ENCODE measurements at places on chromosomes 5 and 9.

DNA sequence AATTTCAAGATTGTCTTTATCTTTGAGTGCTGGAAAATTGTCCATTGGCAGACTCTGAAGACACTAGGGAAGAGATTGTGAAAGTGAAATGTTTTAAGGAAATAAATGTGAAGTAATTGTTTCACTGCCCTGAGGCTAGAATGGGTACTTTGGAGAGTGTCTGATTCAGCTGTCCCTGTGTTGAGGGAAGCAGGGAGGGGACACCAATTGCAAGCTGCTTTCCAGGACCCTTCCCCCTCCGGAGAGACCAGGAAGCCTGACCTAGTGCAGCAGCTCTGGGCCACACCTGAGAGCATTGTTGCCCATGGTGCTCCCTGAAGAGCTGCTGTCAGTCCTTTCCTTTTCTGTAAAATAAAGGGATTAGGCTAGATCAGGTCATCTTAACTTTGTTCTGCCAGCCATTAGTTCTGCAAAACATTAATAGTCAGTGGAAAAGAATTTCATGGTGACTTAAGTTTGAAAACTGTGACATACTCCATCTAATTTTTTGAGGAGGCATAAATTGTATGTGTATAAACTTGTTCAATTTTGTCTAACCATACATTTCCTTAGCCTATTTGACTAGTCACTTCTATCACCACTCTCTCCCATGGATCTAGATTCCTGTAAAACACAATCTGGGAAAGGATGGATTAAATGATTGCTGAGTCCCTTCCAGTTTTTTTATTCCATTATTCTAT lies 18.8 kb downstream of the MAP1B start:
- DNase-seq, result no peak

DNA sequence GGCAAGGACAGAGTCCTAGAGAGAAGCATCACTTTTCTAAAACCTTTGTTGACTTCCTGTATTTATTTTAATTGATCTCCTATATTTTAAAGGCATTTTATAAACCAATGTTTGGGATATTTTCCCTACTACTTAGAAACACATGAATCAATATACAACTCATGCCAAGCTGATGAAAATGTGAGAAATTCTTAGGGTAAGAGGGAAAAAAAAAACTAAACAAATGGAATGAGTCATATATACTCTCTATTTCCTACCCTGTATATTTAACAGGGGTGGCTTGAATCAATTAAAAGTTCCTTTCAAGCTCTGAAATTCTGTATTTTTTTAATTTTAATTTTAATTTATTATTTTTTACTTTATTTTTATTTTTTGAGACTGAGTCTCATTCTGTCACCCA lies 19.6 kb downstream of the BAAT start:
- DNase-seq, result peak; percentile 27

DNA sequence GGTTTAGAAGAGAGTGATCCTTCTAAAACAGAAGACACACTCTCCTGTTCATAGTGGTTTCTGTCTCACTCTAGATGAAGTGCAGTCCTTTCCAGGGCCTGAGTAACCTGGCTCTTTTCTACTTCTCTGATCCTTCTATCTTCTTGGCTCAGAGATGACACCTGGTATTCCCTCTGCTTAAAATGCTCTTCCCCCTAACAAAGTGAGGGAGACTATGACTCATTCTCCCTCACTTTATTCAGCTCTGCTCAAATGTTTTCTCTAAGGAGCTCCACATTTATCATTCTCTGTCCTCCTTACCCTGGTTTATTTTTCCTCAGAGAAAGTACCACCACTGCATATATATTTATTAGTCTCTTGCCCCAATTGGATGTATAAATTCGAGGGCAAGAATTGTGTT lies 24.6 kb downstream of the TUT7 start:
- DNase-seq, result no peak

DNA sequence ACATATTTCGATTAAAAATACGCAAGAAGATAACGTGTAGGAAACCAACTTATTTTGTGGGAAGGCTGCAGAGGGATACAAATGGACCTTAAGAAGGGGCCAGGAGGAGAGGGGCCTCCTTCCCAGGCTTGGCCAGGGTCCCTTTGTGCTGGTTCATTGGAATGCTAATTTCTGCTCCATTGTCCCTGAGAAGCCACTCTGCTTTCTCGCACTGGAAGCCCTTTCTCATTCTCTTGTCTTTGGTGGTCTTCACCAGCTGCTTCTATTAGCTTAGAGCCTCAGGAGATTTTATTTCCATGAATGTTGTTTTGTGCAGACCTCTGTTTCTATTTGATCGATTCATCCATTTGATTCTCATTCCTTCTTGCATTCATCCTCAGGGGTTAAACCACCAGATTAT lies 325.4 kb downstream of the TMEM38B start:
- DNase-seq, result no peak

- peak; percentile 36 for DNase-seq
Observed at GRCh38 chr9:84374516-84374915, 34.0 kb upstream of the SLC28A3 start.

DNA sequence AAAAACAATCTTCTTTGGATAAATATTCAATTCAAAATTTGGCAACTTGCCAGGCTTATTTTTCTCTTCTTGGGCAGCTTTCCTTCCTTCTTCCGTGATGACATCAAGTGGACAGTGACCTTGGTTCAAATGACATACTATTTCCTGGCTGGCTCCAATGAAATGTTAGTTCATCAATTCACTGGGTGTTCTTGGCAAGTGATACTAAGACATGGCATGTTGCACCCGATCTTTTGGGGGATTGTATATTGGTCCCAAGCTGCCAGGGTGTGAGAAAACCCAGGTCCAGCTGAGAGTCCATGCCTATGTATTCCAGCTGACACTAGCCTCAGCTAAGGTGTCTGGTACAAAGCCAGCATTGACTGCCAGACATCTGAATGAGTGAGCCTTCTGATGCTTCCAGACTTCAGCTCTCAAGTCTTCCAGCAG lies 252.9 kb downstream of the MAT2B start:
- no peak for DNase-seq

GRCh38 chr5:134577022-134577795 lies 51.7 kb downstream of the JADE2 start:
- DNase-seq, result no peak

DNA sequence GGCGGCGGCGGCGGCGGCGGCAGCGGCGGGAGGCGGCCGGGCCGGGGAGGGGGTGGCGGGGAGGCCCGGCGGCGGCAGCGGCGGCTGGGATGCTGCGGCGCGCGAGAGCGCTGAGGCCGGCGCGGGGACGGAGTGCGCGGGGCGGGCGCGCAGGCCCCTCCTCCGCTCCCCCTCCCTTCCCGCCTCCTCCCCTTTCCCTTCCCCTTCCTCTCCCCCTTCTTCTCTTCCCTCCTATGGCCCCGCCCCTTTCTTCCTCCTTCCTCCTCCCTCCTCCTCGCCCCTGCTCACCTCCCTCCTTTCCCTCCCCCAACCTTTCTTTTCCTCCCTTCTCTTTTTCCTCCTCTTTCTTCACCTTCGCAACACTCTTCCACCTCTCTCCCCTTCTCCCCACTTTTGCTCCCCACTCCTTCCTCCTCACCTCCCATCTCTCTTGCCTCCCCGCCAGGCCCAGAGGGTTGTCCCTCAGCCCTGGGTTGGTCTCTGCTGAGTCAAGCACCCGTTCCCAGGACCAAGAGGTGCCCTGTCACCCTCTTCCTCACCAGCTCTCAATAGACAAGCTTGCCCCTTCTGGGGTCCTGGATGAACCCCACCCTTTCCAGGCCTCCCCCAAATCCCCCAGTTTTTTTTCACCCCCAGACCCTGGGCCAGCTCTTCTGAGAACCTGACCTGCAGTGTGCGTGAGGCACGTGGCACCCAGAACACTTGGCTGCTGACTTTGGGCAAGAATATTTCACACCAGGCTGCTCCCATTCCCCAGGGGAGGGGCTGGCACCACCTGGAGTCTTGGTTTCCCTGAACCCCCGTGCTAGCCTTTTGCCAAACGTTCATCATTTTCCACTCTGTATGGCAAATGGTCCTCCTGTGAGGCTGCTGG lies at the start of gene SEMA4D:
Gene SEMA4D (minus strand): TSS at position 136 of the 874 bp plus-strand sequence. CDS start 92,657 bp downstream, outside the sequence.
- DNase-seq, result peak; percentile 83

DNA sequence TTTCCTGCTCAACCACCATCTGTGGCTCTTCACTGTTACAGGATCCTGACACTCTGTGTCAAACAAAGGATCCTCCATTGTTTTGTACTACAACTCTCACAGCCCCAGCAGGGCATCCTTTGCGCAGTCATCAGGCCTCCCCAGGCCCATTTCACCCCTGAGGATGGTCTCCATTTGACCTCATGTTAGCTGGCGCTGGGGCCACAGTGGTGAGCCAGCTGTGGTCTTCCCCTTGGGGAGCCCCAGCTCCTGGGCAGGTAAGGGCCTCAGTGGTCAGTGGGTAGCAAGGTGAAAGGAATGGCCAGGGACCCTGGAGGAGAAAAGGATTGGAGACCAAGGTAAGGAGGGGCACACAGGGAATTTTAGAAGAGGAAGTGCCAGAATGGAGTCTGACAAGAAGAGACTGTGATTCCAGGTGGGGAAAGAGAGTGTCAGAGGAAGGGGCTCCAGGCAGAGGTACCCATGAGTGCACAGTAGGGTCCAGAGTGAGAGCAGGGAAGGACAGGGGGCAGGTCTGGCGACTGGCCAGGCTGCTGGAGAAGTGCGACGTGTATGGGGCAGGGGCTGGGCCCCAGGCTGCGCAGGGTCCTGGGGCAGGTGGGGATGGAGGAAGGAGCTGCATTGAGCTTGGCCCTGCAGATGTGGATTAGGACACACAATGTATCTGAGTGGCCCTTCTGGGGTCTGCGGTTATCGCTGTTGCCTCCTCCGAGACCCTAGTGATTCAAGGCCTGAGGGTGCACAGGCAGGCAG lies 109.9 kb downstream of the PHF2 start:
- DNase-seq, result no peak

GRCh38 chr5:132655821-132656773 lies 1.9 kb upstream of the IL13 start:
- no peak for DNase-seq

DNA sequence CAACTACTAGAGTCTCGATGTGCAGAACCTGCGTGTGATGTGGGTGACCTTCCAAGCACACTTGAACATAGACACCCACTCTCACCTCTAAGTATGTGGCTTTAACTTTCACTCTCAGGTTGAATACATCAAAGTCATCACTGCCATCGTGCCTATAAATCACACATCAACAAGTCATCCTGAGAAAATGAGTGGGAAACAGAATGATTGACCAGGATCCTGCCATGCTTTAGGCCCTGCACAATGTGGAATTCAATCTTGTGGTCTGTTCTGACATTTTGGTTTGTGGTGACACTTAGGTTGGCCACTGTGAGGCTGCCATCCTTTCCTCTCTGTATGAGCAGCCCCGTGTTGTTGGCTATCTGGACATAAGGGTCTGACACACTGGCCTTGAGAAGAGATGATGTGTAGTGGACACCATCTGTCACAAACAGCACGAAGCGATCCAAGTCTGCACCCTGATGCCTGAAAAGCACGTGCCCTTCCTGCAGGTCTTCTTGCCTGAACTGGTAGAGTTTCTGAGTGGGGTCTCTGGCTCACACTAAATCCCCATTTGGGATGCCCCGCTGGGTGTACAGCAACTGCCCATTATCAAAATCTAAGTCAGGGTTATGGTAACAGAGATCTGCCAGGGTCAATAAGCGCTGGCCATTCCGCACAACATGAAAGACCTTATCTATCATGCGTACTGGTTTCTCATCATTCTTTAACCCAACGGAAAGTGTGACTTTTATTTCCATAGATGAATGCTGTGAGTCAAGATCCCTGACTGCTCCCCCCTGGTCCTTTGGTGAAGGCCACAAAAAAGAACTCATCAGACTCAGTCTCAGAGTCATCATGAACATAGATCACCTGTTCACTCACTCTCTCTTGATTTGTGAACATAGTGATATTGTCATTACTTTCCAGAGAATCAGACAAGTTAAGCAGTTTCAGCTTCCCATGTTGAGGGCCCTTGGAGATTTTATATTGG lies 116.6 kb downstream of the ESM1 start:
- DNase-seq, result no peak

DNA sequence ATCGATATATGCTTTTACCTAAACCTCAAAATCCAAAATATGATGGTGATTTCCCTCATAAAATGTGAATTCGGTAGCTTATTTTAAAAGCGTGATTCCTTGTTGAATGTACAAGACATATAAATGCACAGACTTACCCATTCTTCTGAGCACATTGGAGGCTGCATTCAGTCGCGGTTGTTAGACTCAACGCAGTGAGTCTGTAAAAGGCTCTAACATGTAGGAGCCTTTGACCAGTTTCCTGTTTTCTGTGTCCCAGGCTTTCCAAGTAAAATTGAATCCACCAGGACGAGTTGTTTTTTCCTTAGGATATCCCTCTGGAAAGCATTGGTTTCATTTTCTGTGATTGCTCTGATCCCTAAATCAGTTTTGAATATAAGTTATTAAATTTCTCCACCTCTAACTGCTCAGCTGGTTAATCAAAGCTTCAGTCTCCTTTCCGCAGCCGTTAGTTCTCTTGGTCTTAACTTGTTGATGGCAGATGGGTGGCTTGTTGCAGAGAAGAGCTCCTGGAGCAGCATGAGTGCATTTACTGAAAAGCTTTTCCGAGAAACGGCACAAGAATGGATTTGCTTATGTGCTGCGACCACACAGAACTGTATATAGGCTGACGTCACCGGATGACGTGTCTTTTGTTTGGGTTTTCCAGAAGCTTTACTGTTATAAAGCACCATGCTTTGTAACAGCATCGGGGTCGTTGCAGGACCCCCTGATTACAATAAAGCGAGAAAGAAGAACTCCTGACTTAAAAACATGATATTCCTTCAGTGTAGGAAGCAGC lies at the start of gene LRRTM2:
Gene LRRTM2 (minus strand): TSS at position 565 of the 781 bp plus-strand sequence. CDS start 424 bp downstream, at position 141.
- DNase-seq, result no peak

DNA sequence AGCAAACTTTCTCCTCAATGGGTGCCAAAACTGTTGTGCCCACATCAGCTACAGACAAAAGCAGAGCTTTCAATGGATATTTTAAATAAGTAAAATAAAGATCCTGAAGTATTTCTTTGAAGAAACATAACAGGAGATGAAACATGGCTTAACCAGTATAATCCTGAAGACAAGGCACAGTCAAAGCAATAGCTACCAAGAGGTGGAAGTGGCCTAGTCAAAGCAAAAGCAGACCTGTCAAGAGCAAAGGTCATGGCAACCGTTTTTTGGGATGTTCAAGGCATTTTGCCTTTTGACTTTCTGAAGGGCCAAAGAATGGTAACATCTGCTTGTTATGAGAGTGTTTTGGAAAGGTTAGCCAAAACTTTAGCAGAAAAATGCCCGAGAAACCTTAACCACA lies 77.9 kb downstream of the ANXA1 start:
- DNase-seq, result no peak

DNA sequence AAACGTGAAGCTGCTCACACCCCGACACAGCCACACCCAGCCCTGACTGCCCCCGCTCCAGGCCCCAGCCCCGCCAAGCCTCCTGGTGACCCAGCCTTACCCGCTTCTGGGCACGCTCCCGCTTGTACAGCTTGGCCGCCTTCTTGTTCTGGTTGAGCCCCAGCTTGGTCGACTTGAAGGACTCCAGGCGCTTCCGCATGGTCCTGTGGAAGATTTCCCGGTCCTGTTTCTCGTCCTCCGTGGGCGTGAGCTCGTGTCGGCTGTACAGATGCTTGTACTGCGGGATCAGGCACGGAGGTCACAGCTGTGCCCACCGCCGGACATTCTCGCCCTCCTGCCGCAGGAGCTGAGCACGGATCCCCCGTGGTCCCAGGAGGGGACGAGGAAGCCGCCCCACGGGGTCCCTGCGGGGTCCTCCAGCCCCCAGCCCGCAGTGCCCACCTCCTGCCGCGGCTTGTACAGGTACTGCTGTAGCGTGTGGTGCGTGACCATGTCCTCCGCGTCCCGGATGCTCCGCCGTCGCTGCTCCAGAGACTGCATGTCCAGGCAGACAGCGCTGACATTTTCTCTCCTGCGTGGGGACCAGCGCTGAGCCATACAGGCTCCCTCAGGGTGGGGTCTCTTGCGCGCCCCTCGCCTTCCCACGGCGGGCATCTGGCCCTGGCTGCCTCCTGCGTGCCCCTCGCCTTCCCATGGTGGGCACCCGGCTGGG lies 33.3 kb downstream of the EXOC3 start:
- no peak for DNase-seq

Measured in OCI-M1 (cell line).